Renal cortex interstitium (tissue), 15 donors: ENCODE measurements at places on chromosomes 2 and 18.

DNA sequence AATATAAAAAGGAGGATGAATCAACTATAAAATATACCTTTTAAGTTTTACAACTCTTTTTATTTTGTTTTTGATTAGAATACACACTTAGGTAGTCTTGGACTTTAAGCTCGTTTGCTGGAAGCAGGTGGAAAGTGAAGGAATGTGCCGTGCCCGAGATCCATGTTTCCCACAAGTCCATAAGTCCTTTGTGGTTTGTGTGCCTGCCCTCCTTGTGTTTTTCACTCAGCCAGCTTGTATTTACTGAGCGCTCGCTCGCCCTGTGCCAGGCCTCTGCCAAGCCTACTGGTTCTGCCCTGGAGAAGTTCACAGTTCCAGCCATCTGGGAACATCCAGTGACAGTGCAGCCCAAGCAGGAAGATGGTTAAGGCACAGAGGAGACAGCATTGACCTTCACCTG lies 142.6 kb downstream of the MGAT5 start:
- DNase-seq, result no peak

DNA sequence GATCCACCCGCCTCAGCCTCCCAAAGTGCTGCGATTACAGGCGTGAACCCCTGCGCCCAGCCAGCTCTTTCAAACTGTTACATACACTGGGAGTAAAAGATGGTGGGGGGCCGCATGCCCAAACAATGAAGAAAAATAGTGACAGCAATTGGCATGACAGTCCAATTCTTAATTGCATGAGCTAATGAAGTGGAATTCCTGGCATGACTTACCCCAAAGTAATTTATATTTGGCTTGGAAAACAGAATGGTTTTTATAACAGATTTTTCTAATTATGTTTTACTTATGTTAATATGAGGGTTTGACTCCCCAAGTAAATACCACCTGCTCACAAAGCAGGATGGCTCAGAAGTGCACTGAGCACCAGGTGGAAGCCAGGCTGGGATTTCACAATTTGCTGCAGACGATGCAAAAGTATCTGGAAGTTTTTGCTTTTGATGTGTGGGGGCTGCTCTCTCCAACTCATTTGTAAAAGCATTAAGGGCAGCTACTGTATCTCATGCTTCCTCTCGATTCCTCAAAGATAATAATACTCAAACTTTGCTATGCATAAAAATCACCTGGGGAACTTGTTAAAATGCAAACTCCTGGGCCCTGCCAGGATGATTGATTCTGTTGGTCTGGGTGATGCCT lies 24.0 kb upstream of the ATG16L1 start:
- no peak for DNase-seq

GRCh38 chr2:11159574-11160170 lies 4.4 kb downstream of the SLC66A3 start:
- DNase-seq, result no peak

GRCh38 chr2:32060266-32060665 lies 3.1 kb upstream of the SPAST start:
- no peak for DNase-seq

DNA sequence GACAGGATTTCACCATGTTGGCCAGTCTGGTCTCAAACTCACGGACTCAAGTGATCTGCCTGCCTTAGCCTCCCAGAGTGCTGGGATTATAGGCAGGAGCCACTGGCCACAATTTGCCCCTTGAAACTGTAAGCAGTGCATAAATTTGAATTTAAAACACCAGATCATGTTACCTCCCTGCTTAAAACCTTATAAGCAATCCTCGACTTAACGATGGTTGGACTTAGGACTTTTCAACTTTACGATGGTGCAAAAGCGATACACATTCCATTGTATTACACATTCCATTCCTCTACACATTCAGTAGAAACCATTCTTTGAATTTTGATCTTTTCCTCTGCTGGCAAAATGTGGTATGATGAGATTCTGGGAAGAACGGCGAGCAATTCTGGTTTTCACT lies 23.2 kb upstream of the EFR3B start:
- no peak for DNase-seq

GRCh38 chr18:11821643-11822237 lies 29.5 kb upstream of the CHMP1B start:
- DNase-seq, result no peak

GRCh38 chr2:46537624-46538295 lies 58.4 kb downstream of the TMEM247 start:
- DNase-seq, result no peak

DNA sequence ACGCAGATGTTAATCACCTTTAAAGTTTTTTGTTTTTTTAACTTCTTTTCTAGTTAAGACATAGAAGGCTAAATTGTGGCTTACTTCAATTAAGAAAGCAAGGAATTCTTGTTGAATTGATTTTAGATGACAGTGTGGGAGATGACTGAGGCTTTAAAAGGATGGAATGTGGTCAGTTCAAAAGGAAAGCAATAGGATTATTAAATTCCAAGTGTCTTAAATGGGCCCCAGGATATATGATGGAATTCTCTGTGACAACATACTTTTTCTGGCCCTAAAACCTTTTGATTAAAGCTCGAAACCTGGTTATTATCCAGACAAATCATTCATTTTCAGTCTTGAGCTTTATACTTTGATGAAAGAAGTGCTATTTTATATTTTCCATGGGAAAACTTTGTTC lies 179.0 kb upstream of the TMEFF2 start:
- DNase-seq, result no peak

GRCh38 chr18:3498698-3499471 lies 48.9 kb downstream of the TGIF1 start:
- DNase-seq, result no peak

GRCh38 chr18:45871431-45872084 lies 46.1 kb downstream of the SIGLEC15 start:
- DNase-seq, result no peak

DNA sequence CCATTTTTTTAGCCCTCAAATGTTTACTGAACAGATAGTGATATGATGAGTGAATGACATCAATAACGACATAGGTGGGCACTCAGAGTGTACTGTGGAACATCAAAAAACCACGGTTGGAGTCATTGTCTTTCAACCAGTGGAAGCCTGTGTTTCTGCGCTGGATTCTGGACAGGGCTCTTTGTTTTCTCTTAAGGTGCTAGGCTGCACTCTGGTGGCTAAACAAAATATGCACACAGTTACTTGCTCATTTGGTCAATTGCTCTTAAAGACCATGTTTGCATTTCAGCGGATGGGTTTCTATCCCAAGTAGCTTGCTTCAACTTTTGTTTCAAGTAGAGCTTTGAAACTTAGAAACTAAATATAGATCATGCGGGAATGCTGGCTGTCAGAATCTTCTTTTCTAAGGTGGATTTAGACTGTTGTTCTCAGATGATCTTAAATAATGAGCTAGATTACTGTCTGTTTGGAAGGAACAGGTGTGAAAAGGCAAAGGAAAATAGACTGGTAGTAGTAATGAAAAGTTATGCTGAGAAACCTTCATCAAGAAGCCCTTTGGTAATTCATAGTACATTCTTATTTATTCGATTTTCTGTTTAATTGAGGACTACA lies 48.5 kb upstream of the LYPD6B start:
- DNase-seq, result peak; percentile 74

- no peak for DNase-seq
Observed at GRCh38 chr18:35716169-35716831, 134.8 kb downstream of the GALNT1 start.

DNA sequence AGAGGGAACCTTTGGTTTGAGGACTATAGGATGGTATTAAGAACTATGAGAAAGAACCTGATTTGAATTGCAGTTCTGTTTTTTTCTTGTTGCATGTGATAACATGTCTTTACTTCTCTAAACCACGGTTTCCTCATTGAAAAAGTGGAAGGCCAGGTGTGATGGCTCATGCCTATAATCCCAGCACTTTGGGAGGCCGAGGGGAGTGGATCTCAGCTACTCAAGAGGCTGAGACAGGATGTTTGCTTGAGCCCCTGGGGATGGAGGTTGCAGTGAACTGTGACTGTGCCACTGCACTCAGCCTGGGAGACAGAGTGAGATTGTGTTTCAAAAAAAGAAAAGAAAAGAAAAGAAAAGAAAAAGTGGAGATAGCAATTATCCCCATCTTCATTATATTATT lies 32.3 kb downstream of the SCN9A start:
- DNase-seq, result no peak

DNA sequence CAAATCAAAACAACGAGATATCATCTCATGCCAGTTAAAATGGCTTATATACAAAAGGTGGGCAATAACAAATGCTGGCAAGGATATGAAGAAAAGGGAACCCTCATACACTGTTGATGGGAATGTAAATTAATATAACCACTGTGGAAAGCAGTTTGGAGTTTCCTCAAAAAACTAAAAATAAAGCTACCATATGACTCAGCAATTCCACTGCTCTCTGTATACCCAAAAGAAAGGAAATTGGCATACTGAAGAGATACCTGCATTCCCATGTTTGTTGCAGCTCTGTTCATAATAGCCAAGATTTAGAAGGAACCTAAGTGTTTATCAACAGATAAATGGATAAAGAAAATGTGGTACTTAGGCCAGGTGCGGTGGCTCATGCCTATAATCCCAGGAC lies 124.8 kb downstream of the MSTN start:
- DNase-seq, result no peak

DNA sequence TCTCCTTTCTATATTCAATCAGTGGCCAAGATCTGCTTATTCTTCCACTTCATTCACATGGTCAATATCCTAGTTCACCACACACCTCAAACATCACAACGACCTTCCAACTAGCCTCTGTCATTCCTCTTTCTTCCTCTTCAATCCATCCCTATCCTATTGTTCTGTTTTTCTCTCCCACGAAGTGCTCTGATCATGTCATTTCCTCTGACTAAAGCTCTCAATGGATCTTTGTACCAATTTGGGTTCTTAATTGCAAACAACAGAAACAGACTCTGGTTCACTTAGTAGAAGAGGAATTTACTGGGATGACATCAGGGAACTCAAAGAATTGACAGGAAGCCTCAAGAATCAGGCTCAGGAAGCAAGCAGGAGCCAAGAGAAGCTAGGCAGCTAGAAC lies 23.5 kb downstream of the WNT10A start:
- DNase-seq, result no peak

GRCh38 chr18:77967071-77967470 lies 717.4 kb downstream of the GALR1 start:
- no peak for DNase-seq

DNA sequence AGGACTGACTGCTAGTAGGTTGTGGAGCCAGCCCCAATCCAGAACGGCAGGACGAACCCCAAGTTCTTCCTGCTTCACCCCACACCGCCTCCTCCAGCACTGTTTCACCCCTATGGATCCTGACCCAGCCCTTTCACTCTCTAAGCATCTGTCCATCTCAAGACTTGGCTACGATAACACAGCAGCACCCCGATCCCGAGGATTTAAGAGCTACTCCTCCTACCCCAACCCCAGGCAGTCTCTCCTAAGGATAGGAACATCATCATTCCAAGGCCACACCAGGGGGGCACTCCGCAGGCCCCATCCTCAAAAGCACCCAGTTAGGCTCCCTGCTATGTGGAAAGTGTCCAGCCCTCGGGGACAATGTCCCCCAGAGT lies 645 bp downstream of the KCTD18 start:
- no peak for DNase-seq

GRCh38 chr18:23714576-23714975 lies 25.3 kb downstream of the LAMA3 start:
- no peak for DNase-seq

GRCh38 chr2:29706171-29706720 lies 215.1 kb downstream of the ALK start:
- no peak for DNase-seq

GRCh38 chr2:75894170-75894569 lies 183.5 kb upstream of the GCFC2 start:
- DNase-seq, result no peak

- DNase-seq, result no peak
Observed at GRCh38 chr2:28224648-28225472, 167.8 kb upstream of the FOSL2 start.

DNA sequence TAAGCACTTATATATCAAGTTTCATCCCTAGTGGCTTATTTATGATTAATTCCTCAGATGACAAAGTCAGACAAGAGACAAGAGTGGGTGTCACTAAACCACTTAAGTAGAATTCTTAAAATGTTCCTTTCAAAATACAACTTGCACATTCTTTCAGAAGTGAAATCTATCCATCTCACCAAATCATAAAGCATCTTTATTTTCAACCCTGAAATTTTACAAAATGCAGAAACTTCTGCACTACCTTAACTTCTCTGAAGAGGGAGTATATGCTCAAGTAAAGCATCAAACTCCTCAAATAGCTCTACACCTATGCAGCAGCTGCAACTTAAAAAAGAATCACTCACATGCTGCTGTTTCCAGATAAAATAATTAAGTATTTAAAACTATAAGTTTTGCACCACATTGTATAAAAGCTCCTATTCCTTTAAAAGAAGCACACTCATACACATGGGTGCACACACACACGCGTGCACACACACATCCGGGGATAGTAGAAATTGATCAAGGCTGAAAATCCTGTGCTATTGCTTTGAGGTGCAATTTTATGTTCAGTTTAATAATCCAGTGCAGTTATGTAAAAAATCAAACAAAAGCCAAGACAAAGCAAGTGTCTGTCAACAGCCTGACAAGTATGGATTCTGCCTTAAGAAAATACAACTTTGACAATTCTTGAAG lies 244.5 kb downstream of the TCF4 start:
- no peak for DNase-seq

DNA sequence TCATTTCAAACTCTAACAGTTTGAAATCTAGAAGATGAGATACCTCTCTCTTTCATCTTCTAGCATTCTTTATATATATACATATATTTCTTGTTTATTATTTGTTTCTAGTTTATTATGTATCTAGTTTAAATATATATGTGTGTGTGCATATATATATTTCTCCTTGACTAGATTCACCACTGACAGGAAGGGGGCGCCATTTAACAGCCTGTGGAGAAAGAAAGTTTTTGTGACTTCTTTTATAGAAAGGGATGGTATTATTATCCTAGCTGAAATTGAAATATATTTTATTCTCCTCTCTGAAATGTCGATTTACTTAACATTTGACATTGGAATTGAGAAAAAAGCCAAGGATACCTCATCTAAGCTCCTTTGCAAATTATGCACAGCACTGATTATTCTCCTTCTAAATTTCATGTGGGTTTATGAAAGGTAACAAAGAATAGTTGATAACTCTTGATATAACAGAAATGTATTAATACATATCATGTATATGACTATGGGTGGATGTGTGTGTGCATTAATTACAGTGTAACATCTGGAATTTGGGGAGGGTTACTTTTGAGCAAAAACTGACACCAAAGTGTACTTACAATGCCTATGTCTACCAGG lies 160.7 kb upstream of the NT5C1B start:
- no peak for DNase-seq
